ENCODE measurements at places on chromosomes 12 and 14.

- no peak for DNase-seq
Observed at GRCh38 chr12:48980389-48980952, 2.3 kb downstream of the WNT1 start.

DNA sequence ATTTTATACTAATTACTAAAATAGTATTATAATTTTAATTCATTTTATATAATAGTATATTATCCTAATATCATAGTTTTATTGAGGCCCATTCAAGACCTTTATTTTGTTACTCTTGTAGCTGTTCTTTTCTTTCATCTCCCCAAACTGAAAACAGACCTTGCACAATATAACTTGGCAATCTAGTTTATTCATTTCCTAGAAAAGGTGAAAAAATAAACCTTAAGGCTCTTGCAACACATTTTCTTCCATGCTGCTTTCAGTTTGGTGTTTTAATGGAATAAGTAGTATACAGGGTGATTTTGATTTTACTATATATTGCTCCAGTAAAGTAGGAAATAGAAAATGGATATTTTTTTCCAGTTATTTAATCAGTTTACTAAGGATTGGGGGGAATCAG, 174.0 kb downstream of the SLC2A13 start:
- DNase-seq = no peak

GRCh38 chr12:125247477-125247876, 182.2 kb downstream of the AACS start:
- DNase-seq = no peak

GRCh38 chr12:123720141-123720814, 8.1 kb downstream of the ATP6V0A2 start:
- DNase-seq = no peak
